ENCODE measurements at places on chromosomes 1 and 21.

DNA sequence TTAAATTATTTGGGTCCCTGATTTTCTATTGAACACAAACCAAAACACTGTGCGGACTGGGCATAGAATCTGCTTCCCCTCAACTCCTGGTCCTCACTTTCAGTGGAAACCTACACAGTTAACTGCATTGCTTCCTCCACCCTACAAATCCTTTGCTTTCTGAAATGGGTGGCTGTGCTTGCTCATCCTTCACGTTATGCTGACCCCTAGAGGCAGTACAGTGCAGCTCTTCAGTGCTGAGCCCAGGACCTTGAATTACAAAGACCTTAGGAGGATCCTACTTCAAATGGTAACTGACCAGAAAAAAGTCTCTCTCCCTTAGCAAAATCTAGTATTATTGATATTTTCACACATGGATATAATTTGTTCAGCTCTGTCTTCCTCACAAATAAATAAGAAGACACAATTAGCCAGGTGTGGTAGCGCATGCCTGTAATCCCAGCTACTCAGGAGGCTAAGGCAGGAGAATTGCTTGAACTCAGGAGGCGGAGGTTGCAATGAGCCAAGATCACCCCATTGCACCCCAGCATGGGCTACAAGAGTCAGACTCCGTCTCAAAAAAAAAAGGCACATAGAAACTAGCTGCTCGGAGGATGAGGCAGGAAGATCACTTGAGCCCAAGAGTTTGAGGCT lies 63.4 kb upstream of the L1TD1 start:
- DNase-seq = peak; percentile 23

GRCh38 chr1:202798260-202798659 lies 10.0 kb downstream of the KDM5B start:
- no peak for DNase-seq

- no peak for DNase-seq
Measured at GRCh38 chr1:29801003-29801402, 564.7 kb downstream of the PTPRU start.

DNA sequence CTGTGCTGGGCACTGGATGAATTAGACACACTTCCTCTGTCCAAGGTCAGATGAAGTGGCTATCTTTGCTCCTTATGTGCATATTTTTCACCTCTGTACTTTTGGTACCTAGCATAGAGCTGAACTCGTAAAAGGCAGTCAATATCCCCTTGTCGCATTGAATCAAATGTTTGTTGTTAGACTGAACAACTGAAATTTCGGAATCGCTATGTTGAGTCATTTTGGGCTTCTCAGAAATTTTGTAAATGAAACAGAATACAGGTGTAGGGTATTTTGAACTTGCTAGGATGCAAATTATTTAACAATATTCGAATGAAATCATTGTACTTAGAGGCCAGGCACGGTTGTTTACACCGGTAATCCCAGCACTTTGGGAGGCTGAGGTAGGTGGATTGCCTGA lies 48.0 kb downstream of the PDE4B start:
- no peak for DNase-seq

DNA sequence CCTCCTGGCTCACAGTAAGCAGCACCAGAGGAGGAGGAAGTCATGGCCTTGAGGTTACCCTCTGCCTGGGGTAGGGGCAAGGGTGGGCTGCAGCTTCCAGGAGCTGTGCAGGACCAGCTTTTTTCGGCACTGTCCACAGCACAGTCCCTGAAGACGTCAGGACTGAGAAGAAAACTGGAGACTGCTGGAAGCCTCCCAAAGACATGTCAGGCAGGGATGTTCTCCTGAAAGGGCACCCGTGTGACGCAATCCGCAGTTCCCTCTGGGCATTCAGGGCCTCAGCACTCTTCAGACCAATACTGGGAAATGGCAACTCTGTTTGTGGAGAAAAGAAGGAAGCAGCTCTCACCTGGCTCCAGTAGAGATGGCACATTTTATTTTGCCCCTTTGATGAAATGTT lies 64.8 kb upstream of the TENT5C start:
- DNase-seq = no peak

DNA sequence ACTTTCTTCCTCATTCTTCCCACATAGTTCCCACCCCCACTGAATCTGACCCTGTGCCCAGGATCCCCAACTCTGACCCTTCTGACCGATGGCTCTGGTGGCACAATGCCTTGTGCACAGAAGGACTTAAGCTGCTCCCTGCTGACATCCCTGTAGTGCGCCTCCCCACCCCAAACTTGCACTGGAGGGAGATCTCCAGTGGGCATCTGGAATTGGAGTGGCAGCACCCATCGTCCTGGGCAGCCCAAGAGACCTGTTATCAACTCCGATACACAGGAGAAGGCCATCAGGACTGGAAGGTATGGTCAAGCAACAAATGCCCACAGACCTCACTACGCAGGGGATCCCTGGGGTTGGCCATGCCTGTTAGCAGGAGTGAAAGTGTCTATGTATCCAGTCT lies 9.0 kb downstream of the MPL start:
- DNase-seq = no peak

- no peak for DNase-seq
Measured at GRCh38 chr21:35909456-35910223, 150.7 kb downstream of the SETD4 start.

DNA sequence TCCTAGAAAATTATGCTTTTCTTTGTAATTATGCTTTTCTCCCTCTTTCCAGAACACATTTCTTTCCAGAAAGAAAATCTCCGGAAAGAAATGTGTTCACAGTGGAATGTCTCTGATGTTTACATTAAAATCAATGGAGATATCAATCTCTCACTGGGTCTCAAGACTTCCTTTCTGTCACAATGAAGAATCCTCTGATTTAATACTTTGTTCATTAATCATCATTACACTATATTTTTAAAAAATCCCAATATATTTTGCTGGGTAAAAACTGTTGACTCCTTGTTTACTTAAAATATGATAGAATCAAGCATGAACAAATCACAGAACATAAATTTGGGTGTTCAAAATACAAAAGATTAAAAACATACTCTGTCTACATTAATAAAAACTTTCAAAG lies 26.3 kb upstream of the TGFBR3 start:
- DNase-seq = no peak

DNA sequence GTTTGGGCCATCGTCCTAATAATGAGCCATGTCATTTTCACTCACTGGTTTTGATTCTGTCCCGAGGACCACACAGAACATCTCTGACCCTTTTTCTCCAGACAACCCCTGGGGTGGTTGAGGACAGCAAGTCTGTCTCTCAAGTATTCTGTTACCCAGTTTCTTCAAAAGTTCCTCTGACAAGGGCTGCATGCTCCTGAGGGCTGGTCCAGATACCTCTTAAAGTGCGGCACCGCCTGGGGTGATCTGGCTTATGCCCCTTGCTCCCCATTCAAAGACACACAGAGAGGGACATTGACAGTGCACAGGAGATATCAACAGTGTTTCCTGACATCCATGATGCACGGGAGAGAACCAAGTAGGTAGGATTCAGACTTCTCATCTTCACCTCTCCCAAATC lies 132.9 kb upstream of the EDN2 start:
- DNase-seq = no peak

All from hippocampal formation (tissue), 2 donors.